Right renal pelvis (tissue), 4 donors: ENCODE measurements at places on chromosomes 4 and X.

DNA sequence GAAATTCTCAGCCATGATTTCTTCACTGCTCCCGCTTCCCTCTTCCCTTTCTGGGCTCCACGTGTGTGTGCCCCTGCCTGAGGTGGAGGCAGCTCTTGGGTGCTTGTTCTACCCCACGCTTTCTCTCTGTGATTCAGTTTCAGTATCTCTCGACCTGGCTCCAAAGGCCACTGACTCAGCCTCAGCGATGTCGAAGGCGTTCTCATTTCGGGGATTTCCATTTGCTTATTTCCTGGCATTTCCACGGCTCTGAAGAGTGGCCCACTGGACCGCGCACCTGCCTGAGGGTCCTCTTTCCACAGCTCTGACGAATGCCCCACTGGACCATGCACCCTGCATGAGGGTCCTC is 52.4 kb downstream of the GAK start:
- DNase-seq: no peak

DNA sequence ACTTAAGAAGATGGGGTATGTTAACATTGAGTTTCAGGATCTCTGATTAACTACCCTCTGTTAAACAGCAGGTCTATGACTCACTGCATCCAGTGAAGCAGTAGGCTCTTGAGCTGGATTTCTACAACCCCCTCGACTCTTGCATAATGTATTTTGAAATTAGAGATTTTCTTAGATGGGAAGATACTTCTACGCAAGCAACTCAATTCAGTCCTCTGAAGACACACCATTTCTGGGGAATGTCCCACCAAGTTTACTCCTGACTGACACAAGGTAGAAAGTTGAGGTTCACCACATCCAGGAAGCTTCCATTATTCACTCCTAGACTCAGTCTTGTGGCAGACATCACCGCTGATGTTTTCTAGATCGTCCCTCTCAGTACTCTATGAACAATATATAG is 12.9 kb downstream of the PALLD start:
- no peak for DNase-seq

DNA sequence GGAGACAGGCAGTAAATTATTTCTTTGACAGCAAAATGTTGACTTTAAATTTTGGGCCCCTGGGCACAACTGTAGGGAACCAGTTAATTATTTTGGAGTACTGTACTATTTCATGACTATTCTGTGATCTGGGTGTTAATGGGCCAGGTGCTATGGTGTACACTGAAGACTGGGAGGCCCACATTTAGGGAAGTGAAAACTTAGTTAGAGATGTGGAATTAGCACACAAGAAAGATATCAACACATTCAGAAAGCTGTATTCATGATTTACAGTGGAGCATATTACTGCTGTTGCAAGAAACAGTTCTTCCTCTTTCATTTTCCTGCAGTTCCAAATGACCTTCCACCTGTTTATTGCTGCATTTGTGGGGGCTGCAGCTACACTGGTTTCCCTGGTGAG is 12.4 kb downstream of the PLP1 start:
- DNase-seq: no peak

DNA sequence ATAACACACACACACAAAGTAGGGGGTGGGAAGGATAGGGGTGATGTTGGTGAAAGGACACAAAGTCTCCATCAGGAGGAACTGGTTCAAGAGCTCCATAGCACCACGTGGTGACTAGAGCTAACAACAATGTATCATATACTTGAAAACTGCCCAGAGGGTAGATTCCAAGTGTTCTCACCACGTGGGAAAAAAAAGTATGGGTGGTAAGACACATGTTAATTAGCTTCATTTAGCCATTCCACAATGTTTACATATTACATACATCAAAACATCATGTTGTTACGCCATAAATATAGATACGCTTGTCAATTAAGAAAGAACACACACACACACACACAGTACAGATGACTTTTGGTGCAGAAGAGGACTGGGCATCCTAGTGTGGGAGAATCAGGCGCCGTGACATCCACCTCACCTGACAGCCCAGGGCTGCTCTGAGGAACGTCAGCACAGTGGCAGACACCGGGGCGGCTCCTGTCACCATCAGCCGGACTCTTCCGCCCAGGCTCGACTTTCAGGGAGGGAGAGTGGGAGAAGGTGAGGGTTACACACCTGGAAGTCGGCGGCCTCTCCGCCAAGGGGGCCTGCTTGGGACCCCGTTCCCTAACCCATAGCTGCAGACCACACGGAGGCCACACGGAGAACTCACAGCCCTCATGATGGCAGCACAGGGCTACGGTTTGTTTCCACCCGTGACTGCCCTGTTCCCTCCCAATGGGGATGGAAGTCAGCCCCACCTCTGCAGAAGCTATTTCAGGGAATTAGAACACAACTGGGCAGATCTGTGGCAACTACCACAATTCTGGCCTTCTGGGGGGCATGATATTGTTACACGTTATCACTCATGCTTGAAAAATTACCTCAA is 31.8 kb upstream of the CENPU start:
- no peak for DNase-seq

DNA sequence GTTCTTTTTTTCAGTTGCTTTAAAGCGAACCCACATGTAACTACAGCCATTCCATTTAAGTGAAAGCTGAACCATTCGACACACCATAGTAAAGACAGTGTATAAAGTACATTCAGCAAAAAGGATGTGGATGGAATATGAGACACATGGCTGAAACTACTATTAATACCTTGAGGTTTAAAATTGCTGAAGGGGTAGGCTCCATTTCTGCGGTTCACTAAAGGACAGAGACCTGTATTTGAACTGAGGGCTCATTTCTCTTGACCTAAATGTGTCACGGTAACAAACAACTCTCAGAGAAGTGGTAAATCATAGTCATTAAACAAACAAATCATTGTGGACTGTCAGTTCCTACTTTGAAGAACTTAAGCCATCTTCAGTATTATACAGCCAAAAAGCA is 1085.6 kb upstream of the TENM3 start:
- no peak for DNase-seq

DNA sequence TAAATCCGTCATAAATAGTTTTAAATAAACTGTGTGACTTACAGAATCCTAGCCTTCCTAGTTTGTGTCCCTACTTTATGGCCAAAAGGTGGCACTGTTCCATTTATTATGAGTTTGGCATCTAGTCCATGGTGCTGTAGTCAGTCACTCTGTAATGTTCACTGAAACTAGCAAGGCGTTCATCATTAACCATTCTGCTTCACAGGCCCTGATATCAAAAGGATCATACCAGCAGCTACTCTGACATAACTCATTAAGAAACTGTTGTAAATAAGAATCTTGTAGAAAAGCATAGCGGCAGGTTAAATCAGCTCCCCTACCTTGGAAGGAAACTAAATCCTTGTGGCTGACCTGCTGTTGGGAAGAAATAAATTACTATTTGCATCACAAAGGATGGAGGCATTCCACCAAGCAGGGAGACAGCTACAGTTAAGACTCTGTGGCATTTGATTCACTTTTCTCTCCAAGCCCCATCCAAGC is 919.6 kb upstream of the DIAPH2 start:
- DNase-seq: no peak

- DNase-seq: no peak
Observed at GRCh38 chr4:77151241-77151640, 5.8 kb upstream of the CCNG2 start.

- no peak for DNase-seq
Observed at GRCh38 chr4:171602638-171603355, 210.4 kb upstream of the GALNTL6 start.

DNA sequence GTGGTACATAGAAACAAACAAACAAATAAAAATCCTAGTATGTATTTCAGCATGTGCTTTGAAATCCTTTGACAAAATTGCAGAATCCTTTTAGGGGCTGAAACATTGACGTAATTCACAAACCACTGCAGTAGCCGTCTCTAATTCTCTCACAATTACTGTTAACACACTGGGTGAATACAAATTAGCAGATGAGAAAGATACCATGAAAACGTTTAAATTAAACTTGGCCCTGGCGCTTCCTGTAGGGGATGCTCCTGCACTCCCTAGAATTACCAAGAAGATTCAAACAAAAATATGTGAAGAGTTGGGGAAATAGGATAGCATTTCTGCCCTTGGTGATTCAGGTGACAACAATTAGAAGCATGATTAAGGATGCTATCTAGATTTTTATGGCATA is 772.5 kb upstream of the PRKX start:
- DNase-seq: no peak

DNA sequence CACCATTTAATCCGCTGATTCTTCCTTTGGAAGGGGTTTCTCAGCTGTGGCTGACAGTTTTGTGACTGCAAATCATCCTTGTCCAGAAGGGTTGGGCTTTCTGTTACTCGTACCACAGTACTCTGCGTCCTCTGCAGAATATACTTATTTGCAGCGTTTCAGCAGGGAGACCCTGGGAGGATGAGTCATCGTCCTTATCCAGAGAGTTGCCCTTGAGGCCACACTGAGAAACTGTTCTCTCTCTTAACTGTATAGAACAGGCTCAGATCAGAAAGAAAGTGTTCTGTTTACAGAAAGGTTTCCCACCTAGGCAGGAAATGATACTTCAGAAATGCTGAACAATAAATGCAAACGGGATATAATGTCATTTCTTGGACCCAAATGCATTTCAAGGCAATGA is 47.8 kb upstream of the DDX53 start:
- no peak for DNase-seq

DNA sequence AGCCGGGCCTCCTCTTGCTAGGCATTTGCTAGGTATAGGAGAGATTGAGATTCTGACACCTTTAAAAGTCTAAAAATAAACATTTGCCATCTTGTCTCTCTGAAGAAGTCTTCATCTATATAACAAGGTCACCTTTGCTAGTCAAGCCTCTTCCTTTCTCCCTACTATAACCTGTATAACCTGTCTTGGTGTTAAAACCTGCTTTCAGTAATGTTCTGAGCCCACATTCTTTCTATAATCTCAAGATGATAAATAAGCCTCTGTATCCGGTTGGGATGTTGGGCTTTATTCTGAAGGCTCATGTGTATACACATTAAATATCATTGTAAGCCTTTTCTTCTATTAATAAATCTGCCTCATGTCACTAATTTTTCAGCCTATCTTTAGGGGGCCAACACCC is 10.2 kb downstream of the ASIC5 start:
- no peak for DNase-seq

DNA sequence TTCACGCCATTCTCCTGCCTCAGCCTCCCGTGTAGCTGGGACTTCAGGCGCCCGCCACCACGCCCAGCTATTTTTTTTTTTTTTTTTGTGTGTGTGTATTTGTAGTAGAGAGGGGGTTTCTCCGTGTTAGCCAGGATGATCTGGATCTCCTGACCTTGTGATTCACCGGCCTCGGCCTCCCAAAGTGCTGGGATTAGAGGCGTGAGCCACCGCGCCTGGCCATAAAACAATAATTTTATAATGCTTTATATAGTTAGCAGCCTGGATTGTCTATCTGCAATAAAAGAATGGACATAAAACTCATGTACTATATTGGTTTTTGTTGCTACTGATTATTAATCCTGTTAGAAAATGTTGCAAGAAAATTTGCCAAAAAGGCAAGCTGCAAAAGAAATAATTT is 195.9 kb upstream of the BANK1 start:
- DNase-seq: no peak
